ENCODE measurements at places on chromosomes 4 and X.

DNA sequence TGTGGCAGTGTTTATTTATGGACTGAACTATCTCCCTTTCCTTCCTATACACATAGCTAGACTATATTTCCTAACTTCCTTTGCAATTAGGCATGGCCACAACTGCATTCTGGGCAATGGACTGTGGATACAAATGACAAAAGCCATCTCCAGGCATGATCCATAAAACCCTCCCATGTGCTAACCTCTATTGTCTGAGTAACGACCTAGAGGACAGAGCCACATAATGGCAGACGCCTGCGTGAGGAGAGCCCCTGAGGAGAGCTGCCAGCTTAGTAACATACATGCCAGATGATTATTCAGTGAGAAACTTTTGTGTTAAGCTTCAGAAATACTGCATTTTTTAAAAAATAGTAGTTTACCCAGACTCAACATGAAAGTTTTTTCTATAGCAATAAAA is 142.9 kb downstream of the ADGRA3 start:
- no peak for ATAC-seq

GRCh38 chrX:105462186-105462585 is 241.7 kb upstream of the TEX13A start:
- no peak for ATAC-seq

DNA sequence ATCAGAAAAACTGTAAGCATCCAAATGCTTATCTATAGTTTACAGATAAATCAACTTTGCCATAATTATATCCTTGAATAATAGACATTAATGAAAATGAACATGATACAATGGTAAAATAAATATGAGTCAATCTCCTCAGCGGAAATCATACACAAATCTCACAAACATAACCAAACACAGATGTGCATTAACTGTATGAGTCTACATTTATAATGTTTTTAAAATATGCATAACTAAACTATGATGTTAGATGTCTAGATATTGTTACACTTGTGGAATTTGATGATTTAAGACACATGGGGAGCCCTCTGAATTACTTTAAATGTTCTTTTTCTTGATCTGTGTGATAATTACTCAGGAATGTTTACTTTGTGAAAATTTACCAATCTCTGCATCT is 951.2 kb downstream of the TECRL start:
- no peak for ATAC-seq

GRCh38 chr4:168629566-168629965 is 132.7 kb downstream of the PALLD start:
- ATAC-seq, result no peak

- no peak for ATAC-seq
Observed at GRCh38 chrX:17521871-17522693, 147.1 kb downstream of the NHS start.
